Mesenteric fat pad (tissue), 1 donor: ENCODE measurements at places on chromosomes 1 and 21. TPM values are rescaled to one million over a fixed set of nuclear protein-coding genes. Genes with fewer than 3 reads are reported as not detected.
A peak's percentile ranks its signal among the peaks of the same experiment; 100 is the strongest.

- DNase-seq = no peak
Observed at GRCh38 chr1:3080053-3080955, 11.3 kb downstream of the PRDM16 start.

MEGF6 gene
- total RNA-seq = 61.1 TPM

- DNase-seq = no peak
Observed at GRCh38 chr1:167739752-167740151, 18.0 kb downstream of the MPZL1 start.

DNA sequence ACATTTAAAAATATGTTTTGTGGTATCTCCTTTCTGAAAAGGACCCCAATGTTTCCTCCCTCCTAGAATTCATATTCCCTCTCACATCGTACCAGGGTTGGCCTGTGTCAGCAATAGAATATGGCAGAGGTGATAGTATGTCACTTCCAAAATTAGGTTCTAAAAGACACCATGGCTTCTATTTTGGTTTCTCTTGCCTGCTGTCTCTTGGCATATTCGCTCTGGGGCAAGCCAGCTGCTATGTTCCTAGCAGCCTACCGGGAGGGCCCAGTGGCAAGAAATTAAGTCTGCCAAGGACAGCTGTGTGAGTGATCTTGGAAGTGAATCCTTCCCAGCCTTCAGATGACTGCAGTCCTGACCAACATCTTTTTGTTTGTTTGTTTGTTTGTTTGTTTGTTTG is 92.9 kb upstream of the PPM1J start:
- no peak for DNase-seq

DNA sequence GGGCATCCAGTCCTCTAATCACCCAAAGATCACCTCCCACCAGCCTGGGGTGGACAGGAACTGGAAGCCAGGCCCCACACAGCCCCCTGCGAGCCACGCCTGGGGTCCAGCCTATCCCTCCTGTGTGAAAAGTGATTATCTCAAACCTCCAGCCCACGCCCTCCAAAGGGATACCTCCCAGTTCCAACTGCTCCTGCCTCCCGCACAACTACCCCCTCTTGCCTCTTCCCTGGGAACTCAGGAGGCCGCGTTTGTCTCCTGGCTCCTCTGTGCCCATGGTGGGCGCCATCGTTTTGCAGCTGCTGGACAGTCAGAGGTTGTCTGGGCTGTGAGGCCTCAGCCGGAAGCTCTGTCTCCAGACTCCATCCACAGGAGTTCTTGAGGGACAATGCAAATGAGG is 305.9 kb downstream of the AJAP1 start:
- peak; percentile 69 for DNase-seq

- DNase-seq = no peak
Observed at GRCh38 chr1:220151454-220151853, 57.5 kb downstream of the IARS2 start.
